Bladder microvascular endothelial cell (primary cell): ENCODE measurements at places on chromosomes 5 and 9. TPM values are rescaled to one million over a fixed set of nuclear protein-coding genes. Genes with fewer than 3 reads are reported as not detected.

Gene OTP
- total RNA-seq, result not detected in 2 replicates

Gene RNF183
- total RNA-seq, result not detected in 2 replicates

Gene GCNT1
- 2.9 and 12.5 TPM in 2 replicates for total RNA-seq

Gene CEL
- total RNA-seq, result under 0.01 and 0.44 TPM in 2 replicates

Gene ATP6V0E1
- total RNA-seq, result 212 and 483 TPM in 2 replicates

Gene ERMP1
- total RNA-seq, result 17.0 and 24.7 TPM in 2 replicates

Gene GABRA6
- total RNA-seq, result not detected in 2 replicates

Gene FBN2
- 5.7 and 155 TPM in 2 replicates for total RNA-seq

Gene WNT8A
- total RNA-seq, result not detected in 2 replicates

Gene PCDHB5
- total RNA-seq, result 0.32 and 3.6 TPM in 2 replicates

Gene PCA3
- total RNA-seq, result under 0.01 and 0.19 TPM in 2 replicates

Gene DNAJA1
- total RNA-seq, result 97.5 and 205 TPM in 2 replicates

Gene SLCO6A1
- not detected in 2 replicates for total RNA-seq

Gene RUSC2
- 12.6 and 27.9 TPM in 2 replicates for total RNA-seq

Gene BHMT
- total RNA-seq, result not detected in 2 replicates

Gene OSMR
- 9.7 and 21.2 TPM in 2 replicates for total RNA-seq

Gene SELENOP
- 33.8 and 63.1 TPM in 2 replicates for total RNA-seq

Gene SH3PXD2B
- 7.4 and 22.9 TPM in 2 replicates for total RNA-seq

Gene ECSCR
- 281 and 350 TPM in 2 replicates for total RNA-seq

Gene FBXW2
- 22.3 and 42.8 TPM in 2 replicates for total RNA-seq

Gene COL27A1
- 2.6 and 7.8 TPM in 2 replicates for total RNA-seq

Gene ADAMTSL1
- 11.5 and 19.6 TPM in 2 replicates for total RNA-seq

Gene IL33
- total RNA-seq, result 4.3 and 17.5 TPM in 2 replicates

Gene SHISAL2B
- not detected in 2 replicates for total RNA-seq

Gene CTXN3
- total RNA-seq, result not detected in 2 replicates

Gene QSOX2
- 5.5 and 19.4 TPM in 2 replicates for total RNA-seq

Gene LAMC3
- under 0.01 and 0.50 TPM in 2 replicates for total RNA-seq

Gene CTNNA1
- 576 and 698 TPM in 2 replicates for total RNA-seq

Gene GZMA
- total RNA-seq, result 0.13 TPM in 1 of 2 replicates, not detected in the other

Gene C9orf43
- 0.16 and 0.44 TPM in 2 replicates for total RNA-seq

Gene EQTN
- total RNA-seq, result not detected in 2 replicates

Gene GRIA1
- under 0.01 TPM in 1 of 2 replicates, not detected in the other for total RNA-seq

Gene PCDHB4
- total RNA-seq, result under 0.01 and 0.25 TPM in 2 replicates

Gene LHX6
- 14.1 and 20.4 TPM in 2 replicates for total RNA-seq

Gene ZBTB43
- total RNA-seq, result 3.2 and 20.0 TPM in 2 replicates

Gene SLC45A2
- total RNA-seq, result not detected in 2 replicates

Gene RAI14
- 95.5 and 453 TPM in 2 replicates for total RNA-seq

Gene DNAH5
- total RNA-seq, result under 0.01 and 0.82 TPM in 2 replicates

Gene GARNL3
- total RNA-seq, result 1.6 and 3.3 TPM in 2 replicates

Gene NR5A1
- total RNA-seq, result not detected in 2 replicates

Gene C7
- total RNA-seq, result under 0.01 and 0.06 TPM in 2 replicates

Gene NEURL1B
- total RNA-seq, result 5.1 and 17.8 TPM in 2 replicates

Gene HDHD3
- 6.5 and 9.7 TPM in 2 replicates for total RNA-seq

Gene C9
- 0.16 and 0.57 TPM in 2 replicates for total RNA-seq

Gene RNF208
- total RNA-seq, result 0.16 and 0.31 TPM in 2 replicates

Gene DND1
- 0.38 and 0.49 TPM in 2 replicates for total RNA-seq

Gene PAPPA
- 0.32 and 2.1 TPM in 2 replicates for total RNA-seq

Gene HTR4
- total RNA-seq, result not detected in 2 replicates

Gene FREM1
- 0.16 TPM in 1 of 2 replicates, not detected in the other for total RNA-seq

Gene TSTD2
- 7.4 and 22.8 TPM in 2 replicates for total RNA-seq

Gene GLDC
- total RNA-seq, result 0.81 and 4.3 TPM in 2 replicates

Gene PCDHGB3
- 1.5 and 8.4 TPM in 2 replicates for total RNA-seq

Gene CEMIP2
- total RNA-seq, result 85.3 and 142 TPM in 2 replicates

Gene LCN9
- not detected in 2 replicates for total RNA-seq

Gene ACTL7A
- total RNA-seq, result not detected in 2 replicates
